ENCODE measurements at places on chromosomes 5 and 9.

- no peak for DNase-seq
These were observed 81.7 kb upstream of the ZBTB43 start for GRCh38 chr9:126722922-126723806.

GRCh38 chr9:6975198-6975597 is 217.4 kb downstream of the KDM4C start:
- DNase-seq: no peak

DNA sequence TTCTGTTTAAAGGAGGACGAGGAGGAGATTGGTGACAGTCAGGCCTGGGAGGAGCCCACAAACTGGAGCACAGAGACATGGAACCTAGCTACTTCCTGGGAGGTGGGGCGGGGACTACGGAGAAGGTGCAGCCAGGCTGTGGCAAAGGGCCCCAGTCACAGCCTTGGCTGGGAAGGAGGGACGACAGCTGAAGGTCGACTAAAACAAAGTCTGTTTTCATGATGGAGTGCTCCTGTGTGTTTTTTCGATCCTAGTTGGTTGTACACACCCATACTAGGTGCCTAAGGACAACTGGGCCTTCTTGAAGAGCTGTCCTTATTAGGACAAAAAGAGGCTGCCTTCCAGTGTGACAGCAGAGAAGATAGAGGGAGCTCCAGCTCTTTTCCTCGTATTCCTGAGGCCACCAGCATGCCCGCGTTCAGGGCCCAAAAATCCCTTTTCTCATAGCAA is 2.9 kb downstream of the CCDC107 start:
- no peak for DNase-seq

- DNase-seq: no peak
These were observed 14.3 kb upstream of the TIFAB start for GRCh38 chr5:135466178-135467050.

- DNase-seq: no peak
These were observed 72.3 kb downstream of the SEMA5A start for GRCh38 chr5:9473624-9474023.

DNA sequence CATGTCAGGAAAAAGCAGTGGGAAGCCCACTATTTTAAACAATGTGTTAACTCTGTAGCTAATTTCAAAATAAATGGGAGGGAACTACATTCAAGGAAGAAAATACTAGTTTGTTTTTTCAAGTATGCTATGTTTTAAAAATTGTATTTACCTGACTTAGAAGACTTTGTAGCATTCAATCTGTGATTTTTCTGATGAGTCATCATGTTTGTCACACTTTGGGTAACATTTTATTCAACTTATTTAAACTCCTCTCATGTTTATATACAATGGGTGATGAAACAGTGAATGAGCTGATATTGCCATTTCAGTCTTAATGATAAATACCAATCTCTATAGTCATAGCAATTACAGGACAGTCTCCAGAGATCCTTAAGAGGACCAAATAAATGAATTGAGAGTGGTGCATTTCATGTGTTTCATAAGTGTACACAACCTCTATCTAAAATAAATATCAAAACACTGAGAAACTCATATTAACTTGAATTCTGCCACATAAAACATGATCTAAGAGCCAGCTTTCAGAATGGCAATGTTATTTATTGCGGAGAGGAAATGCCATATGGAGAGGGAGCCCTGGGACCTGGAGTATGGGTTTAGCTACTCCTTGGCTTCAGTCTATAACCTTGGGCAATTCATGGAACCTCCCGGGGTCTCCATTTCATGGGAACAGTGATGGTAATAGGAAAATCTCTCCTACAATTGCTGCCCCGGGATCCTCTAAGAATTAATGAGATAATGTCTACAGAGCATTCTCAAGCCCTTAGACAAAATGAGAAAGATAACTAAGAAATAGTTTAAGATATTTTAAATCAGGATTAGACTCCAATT is 913.9 kb downstream of the TLE4 start:
- no peak for DNase-seq

DNA sequence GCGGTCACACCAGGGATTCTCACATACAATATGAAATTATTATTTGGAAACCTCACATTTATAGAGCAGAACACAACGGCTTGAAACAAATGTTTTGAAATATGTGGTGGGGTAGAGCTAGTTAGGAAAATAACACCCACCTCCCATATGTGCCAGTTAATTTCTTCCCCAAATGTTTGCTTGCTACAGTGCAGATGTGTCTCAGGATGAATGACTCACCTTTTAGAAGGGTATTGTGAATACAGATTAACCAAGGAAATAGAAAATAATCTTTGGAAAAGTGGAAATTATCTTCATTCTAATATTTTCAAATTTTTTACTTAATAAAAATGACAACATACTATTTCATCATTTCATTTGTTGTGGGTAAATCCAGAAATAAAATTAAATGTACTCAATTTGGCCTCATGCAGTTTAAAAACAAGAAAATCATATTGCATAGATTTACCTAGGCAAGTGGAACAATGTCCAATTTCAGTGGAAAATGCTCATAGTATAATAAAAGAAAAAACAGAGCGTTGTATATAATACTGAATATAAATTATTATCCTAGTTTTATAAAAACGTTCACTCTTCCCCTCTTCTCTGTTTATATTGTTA is 39.3 kb upstream of the RICTOR start:
- no peak for DNase-seq

DNA sequence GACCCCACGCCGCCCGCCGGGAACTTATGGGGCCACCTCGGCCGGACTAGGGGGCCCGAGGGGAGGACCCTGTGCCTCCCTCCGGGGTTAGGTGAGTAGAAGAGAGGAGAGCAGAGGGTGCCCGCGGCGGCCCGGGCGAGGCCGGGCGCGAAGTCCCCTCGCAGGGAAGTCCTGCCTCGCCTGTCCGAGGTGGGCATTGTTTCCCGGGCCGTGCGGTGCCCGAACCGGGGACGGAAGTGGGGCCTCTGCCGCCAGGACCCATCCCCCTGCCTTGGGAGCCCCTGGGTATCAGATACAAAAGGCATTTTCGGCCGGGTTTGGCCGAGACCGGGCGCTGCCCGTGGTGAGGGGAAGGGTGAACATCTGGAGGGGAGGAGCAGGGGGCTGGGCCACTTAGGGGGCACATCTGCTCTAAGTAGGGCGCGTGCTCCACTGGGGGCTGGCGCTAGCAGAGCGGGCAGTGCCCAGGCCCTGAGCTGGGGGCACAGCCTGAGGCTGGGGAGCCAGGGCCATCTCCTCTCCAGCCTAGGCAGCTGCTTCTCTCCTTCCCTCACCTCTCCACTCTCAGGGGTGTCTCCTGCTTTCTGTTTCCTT is 48.2 kb downstream of the DAB2IP start:
- DNase-seq: no peak

- no peak for DNase-seq
These were observed 74.6 kb downstream of the RGS3 start for GRCh38 chr9:113538131-113538530.

- no peak for DNase-seq
These were observed 43.7 kb downstream of the BICD2 start for GRCh38 chr9:92720807-92721535.

DNA sequence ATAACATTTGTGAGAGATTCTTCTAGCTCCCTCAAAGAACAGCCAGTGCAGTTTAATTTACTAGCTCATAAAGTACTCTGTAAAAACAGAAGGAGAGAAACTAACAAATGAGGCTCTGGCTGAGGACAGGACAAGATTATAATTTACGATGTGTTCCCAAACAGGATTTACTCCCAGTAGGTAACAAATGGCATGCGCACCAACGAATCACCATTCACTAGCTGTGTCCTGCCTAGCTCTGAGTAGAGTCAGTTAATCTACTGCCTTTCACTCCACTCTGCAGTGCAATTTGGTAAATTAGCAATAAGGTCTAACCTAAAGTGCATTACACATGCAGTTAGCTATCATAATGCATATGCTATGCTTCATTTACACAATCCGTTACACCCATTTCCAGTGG is 497.4 kb upstream of the CCNG1 start:
- DNase-seq: no peak

GRCh38 chr9:108684288-108685025 is 171.3 kb downstream of the ACTL7B start:
- no peak for DNase-seq

- no peak for DNase-seq
These were observed 6.3 kb downstream of the RMI1 start for GRCh38 chr9:83986765-83987401.

GRCh38 chr5:1205255-1206180 is 4.1 kb downstream of the SLC6A19 start:
- DNase-seq: no peak

DNA sequence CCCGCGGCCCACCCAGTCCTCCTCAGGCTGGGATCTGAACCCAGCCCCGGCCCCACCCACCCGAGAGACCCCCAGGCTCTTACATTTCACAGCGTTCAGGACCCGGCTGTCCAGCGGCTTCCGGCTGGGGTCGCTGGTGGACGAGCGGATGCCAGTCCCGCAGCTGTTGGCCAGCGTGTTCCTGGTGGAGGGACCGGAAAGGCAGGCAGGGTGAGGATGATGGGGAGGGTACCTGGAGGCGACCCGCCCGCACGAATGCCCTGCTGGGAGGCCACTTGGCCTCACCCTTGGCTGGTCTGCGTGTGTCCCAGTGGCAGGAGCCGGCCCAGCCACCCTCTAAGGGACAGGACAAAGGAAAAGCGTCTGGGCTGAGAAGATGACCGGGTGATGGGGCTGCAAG is 51.9 kb upstream of the UBAC1 start:
- DNase-seq: no peak

- DNase-seq: no peak
These were observed 22.7 kb downstream of the JADE2 start for GRCh38 chr5:134547999-134548658.

DNA sequence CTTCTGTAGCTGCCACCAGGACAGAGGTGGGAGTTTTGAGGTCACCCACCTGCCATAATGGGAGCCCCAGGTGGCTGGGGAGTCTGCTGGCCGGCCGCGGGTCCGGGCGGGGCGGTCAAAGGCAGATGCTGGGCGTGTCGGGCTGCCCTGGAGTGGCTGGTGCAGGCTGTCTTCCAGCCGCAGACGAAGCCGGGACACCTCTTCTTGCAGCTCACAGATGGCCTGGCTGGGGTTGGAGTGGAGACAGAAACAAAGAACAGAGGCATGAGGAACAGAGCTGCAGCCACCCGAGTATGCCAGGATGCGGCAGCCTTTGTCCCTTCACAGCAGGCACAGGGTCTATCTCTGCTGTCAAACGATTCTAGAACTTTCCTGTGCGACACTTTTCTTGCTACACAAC is 18.0 kb downstream of the ORM2 start:
- no peak for DNase-seq

DNA sequence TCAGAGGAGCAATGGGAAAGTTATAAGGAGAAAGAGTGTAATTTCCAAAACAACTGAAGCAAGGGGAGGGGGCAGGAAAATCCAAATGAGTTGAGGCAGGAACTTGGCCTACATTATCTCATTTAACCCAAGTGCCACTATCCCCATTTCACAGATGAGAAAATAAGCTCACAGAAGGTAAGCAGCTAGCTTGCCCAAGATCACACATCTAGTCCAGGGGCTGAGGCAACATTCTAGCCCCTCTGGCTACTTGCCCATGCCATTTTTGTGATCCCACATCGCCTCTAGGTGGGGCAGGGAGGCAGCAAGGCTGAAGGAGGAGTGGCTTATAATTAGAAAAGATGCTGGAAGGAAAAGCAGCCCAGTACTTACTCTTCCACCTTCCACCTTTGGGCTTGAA is 2.6 kb upstream of the PSIP1 start:
- no peak for DNase-seq

DNA sequence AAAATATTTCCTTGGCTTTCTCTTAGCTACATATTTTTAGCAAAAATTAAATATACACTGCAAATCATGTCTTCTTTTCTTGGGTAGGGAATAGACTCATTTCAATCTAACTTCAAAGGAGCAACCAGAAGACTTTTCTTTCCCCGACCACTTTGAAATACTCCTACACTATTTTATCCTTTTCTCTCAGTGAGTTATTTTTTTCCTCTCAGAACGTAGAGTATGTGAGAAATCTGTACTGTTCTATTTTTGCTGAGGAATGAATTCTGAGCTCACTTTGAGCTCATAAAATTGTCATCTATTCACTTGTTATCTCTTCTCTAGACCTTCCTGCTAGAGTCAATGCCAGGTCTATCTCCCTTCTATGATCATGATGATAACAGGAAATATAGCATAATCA is 22.2 kb upstream of the DAPK1 start:
- no peak for DNase-seq

GRCh38 chr9:38311382-38312270 is 80.9 kb upstream of the ALDH1B1 start:
- no peak for DNase-seq

- no peak for DNase-seq
These were observed 355.6 kb upstream of the DAB2 start for GRCh38 chr5:39780347-39780746.

DNA sequence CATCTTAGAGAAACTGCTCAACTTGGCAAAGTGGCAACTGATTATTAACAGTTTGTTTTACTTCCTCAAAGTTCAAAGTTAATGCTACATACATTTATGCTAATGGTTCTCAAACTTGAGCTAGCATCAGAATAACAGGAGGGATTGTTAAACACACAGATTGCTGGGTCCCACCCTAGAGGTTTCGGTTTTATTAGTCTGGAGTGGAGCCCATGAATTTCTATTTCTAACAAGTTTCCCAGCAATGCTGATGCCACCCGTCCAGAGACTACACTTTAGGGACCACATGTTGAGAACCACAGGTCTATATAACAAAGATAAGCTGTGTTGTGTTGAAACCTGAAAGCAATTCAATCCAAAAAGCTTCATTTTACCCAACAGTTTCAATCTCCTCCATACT is 95.3 kb downstream of the FBXW11 start:
- no peak for DNase-seq

All from GF-D8 (cell line).